ENCODE measurements at places on chromosomes 6 and 20.

GRCh38 chr6:98560418-98560817, 274.0 kb upstream of the POU3F2 start:
- DNase-seq, result no peak

- no peak for DNase-seq
Observed at GRCh38 chr6:136503303-136504029, 46.8 kb downstream of the MAP7 start.

DNA sequence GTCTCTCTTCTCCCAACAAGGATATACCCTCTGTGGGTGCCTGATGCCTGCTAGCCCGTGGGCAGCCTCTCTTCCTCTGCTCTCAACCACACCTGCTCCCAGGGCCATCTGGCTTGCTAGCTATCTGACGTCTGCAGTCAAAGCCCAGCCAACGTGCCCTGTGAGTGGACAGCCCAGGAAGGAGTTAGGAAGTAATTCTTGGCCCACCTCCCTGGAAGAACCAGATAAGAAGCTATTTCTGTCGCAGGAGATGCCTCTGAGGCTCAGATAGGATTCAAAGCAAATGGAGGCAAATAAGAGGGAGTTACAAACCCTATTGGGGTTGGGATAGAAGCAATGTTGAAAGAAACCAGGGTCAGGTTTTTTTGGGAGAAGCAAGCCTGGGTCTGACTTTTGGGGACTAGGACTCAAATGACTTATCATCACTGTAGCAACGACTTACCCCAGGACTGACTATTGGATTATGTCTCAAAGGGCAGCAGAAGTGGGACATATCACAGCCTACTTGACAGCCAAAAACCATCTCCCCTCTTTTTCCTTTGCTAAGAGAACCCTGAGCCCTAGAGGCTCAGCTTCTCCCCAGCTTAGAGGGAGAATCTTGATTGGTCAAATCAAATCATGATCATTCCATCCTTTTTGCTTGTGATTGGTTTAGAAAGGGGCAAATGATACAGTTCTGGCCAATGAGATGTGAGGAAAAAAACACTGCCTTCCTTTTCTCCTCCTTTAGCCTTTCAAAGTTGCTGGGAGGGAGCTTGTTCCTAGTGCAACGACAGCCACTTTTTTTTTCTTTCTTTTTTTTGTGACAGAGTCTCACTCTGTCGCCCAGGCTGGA, 18.0 kb upstream of the CDK5RAP1 start:
- no peak for DNase-seq

GRCh38 chr20:58025233-58025632, 203.2 kb downstream of the ANKRD60 start:
- DNase-seq, result no peak

- DNase-seq, result no peak
Observed at GRCh38 chr6:163708466-163708865, 293.9 kb downstream of the QKI start.

DNA sequence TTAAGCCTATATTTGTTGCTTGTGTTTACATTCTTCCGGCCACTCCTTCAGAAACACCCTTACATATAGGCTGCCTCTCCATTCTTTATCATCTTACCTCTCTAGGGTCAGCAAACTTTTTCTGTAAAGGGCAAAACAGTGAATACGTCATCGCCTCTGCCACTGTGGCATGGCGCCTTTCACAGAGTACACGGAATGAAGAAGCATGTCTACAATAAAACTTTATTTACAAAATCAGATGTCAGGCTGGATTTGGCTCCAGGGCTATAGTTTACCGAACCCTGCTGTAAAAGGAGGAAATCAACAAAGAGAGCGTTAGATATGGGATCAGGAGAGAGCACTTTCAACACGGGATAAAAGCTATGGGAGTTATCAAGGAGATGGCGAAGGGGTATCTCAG, 9.3 kb upstream of the NCR2 start:
- DNase-seq, result no peak

- no peak for DNase-seq
Observed at GRCh38 chr6:93327857-93328256, 91.5 kb downstream of the EPHA7 start.

DNA sequence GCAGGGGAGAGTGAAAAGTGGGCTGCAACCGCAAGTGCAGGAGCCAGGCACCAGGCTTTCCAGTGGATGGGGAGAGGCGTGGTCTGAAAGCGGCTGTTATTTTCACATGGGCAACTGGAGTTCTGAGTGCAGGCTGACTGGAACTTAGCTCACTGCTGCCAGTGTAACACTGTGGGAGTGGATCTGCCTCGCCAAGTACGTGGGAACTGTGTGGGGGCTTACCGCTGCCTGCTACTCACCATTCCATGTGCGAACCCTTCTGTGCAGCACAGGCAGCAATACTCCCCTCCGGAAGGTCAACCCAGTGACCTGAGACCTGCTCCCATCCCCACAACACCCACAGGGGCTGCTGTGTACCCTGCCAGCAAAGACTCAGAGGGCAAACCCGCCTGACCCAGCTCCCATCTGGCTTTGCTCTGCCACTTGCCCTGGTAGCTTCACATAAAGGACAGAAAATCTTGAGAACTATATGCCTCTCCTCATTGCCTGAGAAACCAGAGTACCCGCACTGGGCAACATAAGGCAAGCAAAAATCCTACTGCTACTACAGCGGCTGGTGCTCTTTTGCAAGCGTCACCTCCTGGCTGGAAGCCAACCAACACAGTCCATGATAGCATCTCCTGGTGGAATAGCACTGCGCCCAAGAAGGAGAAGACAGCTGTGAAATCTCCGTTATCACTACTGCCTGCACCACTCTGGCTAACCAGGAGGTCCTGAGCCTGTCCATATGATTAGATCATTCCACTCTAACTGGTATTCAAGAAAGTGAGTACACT, 54.4 kb upstream of the SIRPG start:
- no peak for DNase-seq

DNA sequence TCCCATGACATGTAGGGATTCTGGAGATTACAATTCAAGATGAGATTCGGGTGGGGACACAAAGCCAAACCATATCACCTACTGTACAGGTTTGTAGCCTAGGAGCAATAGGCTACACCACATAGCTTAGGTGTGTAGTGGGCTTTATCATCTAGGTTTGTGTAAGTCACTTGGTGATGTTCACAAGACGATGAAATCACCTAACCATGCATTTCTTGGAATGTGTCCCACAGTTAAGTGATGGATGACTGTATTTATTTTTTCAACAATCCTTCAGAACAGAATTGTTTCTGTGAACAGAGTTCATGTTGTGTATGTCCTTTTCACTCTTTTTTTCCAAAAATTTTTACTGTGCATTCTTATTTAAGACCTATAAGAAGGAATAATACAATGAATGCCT, 76.1 kb downstream of the DTD1 start:
- DNase-seq, result no peak

DNA sequence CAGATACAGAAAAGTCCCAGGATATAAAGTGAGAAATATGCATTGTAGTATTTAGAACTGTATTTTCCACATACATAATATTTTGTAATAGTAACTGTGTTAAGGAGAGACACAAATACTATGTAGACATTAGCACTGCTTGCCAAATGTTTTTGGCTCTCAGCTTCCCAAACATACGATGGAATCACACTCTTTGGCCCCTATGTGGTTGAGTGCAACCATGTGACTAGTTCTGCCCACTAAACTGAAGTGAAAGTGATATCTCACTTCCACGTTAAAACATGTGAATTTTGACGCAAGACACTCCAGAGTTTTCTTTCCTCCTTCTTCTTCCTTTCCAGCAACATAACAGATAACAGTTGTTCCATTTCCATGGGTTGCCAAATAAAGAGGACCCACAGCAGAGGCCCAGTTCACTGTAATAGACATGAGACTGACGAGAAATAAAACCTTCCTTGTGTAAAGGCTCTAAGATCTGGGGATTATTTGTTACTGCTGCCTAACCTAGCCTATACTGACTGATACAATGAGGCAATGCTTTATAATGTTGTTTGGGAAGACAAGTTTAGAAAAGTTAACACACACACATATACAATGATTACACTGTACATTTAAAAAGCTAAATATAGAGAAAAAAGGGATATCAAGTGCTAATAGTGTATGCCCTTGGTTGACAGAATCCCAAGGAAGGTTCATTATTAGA, 97.2 kb downstream of the PTPRT start:
- no peak for DNase-seq

DNA sequence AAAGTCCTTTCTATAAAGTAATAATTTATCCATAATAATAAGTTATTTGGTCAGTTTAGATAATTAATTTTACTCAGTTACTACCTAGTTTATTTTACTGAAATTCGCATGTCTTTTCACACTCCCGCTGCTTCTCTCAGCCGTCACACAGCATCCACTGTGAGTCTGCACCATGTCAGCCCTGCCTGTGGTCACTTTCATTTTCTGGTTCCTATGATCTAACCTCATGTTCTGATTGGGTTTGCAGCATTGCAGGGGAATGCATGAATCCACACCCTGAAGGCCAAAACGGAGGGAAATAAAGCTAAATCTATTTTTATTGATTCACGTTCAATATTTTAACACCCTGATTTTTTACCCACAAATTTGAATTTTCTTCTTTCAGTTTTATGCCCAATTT, 47.4 kb downstream of the PDE10A start:
- no peak for DNase-seq

- peak; percentile 57 for DNase-seq
Observed at GRCh38 chr20:47232518-47232917, 124.0 kb downstream of the ZMYND8 start.

GRCh38 chr20:57770852-57771720, 61.3 kb upstream of the PMEPA1 start:
- no peak for DNase-seq

Measured in HuH-7 (cell line).